ENCODE measurements at places on chromosomes 3 and 15. TPM values are rescaled to one million over a fixed set of nuclear protein-coding genes. Genes with fewer than 3 reads are reported as not detected.

DNA sequence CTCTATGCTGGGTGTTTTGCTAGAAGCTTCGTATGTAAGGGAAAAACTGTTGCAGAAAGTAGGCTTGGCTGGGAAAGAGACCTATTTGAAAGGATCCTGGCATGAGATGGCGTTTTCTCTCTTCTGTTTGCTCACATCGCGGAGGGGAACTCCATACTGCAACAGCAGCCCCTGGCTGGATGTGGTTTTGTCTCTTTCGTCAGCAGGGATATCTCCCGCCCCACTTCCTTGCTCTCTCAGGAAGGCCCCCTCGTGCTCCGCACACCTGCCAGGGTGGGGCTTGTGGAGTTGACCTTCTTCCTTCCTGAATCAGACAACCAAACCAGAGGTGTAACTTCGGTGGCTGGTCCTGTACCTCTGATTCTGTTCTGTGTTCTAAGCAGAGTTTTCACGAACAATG lies 26.4 kb upstream of the MYZAP start:
- DNase-seq, result no peak

DNA sequence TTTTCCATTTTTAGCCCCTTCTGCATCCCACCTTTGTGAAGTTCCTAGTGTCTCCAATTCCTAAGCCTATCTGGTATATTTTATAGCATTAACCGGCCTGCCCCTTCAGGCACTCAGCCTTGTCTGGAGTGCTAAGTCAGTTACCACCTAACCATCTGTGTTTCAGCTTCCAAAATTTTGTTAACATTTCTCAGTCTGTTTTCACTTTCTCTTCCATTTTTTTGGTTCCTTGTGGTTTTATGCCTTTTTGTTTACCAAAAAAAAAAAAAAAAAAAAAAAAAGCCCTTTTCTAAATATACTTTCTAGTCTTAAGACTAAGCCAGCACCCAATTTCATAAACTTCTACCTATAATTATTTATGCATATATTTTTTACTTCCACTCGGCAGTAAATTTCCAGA lies 92.4 kb downstream of the CSNK1G1 start:
- DNase-seq, result no peak

DNA sequence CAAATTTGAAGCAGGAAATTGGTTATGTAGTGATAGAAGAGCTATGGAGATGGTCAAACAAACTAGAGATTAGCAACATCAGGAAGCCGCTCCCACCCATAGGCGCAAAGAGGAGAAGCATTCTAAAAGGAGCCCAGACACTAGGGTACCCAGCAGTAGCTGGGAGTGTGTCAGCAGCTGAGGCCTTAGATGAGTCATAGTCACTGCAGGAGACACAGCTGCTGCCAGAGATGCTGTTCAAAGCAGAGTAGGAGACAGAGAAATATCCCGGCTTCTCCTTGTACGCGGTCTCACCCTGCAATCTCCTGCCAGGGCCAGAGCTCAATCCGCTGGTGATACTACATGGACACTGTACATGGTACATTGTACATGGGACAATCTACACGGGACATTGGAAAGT lies 61.9 kb downstream of the VGLL3 start:
- no peak for DNase-seq

GRCh38 chr3:28669870-28670269 lies 321.2 kb upstream of the AZI2 start:
- no peak for DNase-seq

- DNase-seq, result no peak
Observed at GRCh38 chr15:36756707-36757106, 177.3 kb downstream of the CDIN1 start.

- DNase-seq, result no peak
Observed at GRCh38 chr3:5151586-5151985, 29.5 kb downstream of the ARL8B start.

DNA sequence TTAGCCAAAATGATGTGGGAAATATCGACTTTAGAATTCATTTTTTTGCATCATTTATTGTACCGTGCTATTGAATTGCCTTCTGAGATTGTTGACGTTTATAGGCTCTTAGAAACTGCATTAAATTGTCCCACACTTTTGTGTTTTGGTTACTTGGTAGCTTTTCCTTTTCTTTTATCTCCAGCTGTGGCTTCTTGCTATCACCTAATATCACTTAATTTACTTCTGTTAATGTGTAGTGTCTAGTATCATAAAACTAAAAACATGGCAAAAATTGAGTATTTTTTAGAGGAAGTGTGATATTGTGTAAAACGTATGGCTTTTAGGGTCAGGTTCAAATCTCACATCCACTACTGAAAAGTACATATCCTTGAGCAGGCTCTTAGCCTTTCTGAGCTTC lies 11.2 kb downstream of the TMOD3 start:
- DNase-seq, result no peak

- no peak for DNase-seq
Observed at GRCh38 chr3:109480014-109480413, 142.7 kb upstream of the DPPA4 start.

GRCh38 chr15:98226578-98226977 lies 266.1 kb downstream of the ARRDC4 start:
- no peak for DNase-seq

DNA sequence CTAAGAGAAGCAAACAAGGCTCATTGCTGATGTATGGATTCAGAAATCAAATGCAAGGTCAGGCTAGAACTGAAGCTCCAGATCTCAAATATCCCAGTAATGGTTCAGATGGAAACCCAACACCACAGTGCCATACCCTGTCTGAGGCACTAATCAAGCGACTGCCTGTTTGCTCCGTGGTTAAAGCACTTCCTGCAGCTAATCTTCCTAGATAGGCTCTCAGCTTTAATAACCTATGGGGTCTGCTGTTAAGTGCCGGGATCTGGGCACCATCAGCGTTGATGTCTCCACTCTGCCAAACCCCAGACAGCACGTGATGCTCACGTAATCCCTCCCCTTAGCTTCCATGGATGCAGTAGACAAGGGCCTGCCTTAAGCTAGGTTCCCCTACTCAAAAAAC lies 262.6 kb downstream of the MECOM start:
- no peak for DNase-seq

DNA sequence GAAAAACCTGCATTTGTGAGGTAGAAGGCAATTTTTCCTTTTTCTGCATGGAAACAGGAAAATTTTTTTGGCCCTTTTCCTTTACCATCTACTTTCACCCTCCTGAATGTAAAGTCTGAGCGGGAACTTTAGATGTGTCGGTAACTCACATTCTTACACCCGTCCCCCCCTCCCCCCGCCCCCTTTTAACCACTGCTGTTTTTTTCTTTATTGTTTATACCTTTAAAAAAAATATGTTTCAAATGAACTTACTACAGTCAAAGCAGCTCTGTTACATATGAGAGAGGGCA lies 487 bp upstream of the HES1 start:
- DNase-seq, result no peak

GRCh38 chr3:186724911-186725310 lies 7.8 kb downstream of the KNG1 start:
- no peak for DNase-seq

DNA sequence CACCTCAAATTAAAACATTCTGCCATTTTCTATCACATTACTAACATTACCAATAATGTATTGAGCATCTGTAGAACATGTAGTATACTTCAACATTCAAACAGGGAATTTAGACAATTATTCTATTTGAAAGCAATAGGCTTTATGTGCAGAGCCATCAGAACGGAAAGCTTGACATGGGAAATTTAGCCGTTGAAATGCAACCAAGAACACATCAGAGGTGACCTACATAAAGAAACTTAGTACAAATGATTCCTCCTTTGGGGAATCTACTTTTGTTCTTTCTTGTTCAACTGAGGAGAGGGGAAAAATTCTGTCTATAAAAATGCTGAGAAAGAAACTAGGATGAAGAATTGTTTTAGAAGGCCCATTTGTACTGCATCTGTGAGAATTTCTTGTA lies 38.6 kb upstream of the RBMS3 start:
- no peak for DNase-seq

GRCh38 chr3:173819368-173819767 lies 421.8 kb downstream of the NLGN1 start:
- no peak for DNase-seq

- DNase-seq, result no peak
Observed at GRCh38 chr3:179658606-179659005, 5.8 kb downstream of the USP13 start.

MNS1 gene
- polyA plus RNA-seq, result 6.9 TPM

WDR93 gene
- polyA plus RNA-seq, result 1.2 TPM

RAD51 gene
- polyA plus RNA-seq, result not detected

DNAJB11 gene
- 45.0 TPM for polyA plus RNA-seq

FRMD4B gene
- polyA plus RNA-seq, result 11.8 TPM

PTPRG gene
- polyA plus RNA-seq, result 9.2 TPM

HACL1 gene
- 25.3 TPM for polyA plus RNA-seq

ANKRD63 gene
- not detected for polyA plus RNA-seq

All from kidney (tissue), 22 donors.